Stimulated activated naive B cell treated with anti-CD40 and anti-IgM and Interleukin-4, amounts not matched to agents 10 μg/mL and 1 μg/mL and 100 μg/mL, for 72 hours (primary cell): ENCODE measurements at places on chromosomes 6 and 20.

GRCh38 chr6:83952830-83953229 is 80.7 kb upstream of the MRAP2 start:
- no peak for DNase-seq

DNA sequence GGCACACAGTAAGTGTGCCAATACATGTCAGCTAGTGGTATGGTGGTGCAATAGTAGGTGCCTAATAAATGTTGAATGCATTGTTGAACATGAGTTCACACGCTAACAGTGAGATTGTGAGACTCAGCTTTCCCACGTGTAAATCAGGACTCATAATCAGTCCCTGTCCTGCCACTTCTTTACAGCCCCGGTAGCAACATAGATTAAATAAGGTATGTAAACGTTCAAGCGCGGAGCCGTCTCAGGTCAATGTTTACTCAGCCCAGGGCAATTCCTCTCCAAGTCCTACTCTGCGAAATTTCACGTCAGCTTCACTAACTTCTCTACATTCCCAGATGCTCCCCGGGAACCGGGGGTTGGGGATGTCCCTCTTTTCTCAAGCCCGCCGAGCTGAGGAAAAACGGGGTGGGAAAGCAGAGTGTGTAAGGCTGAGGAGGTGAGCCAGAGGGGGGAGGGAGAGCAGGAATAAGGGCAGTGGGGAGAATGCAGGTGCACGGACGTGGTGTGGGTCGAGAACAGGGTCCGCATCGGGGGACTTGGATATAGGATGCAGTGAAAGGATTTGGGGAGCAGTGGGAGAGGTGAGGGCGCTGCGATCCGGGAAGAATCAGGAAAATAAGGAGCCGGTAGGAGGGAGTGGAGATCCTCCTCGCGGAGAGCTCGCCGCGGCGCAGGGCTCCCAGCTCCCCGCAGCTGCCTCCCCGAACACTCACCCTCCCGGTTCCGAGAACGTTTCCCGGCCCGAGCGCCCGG is 544 bp upstream of the TP53INP2 start:
- DNase-seq, result no peak

DNA sequence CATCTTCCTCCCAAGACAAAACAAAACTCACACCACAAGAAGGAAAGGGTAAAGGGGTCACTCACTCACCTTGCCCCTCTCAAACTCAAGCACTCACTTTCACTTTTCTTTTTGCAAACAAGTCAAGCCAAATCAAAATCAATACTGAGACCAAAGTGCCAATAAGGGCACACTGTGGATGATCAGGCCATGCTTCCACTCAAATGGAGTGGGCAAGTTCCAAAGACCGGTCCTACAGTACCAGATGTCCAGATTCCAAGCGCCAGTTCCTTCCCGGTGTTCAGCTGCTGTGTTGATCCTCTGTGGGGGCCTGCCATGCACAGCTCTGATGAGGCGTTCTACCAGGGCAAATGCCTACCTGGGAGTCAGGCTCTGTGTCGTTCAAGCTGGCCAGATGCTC is 162.6 kb upstream of the GRIK2 start:
- DNase-seq, result no peak

- DNase-seq, result no peak
Observed at GRCh38 chr6:80129485-80129884, 23.0 kb downstream of the BCKDHB start.

GRCh38 chr6:29142309-29142708 is 28.4 kb upstream of the OR2J2 start:
- no peak for DNase-seq

DNA sequence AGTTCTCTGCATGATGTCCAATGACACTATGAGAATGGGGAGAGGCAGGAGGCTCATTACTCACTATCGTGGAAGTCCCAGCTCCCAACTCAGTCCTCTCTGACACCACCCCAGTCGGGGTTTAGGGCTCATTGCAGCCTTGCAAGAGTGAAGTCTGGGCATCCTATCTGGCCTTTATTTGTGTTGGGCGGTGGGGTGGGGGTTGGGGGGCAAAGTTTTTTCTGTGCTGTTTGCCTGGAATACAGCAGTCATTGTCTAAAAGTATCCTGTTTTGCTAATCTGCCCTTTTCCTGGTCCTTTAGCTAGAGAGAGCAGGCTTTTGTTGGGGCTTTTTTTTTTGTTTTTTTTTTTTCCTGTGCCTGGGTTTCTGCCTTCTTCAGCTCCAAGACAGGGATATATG is 174.2 kb downstream of the MYLK4 start:
- no peak for DNase-seq

DNA sequence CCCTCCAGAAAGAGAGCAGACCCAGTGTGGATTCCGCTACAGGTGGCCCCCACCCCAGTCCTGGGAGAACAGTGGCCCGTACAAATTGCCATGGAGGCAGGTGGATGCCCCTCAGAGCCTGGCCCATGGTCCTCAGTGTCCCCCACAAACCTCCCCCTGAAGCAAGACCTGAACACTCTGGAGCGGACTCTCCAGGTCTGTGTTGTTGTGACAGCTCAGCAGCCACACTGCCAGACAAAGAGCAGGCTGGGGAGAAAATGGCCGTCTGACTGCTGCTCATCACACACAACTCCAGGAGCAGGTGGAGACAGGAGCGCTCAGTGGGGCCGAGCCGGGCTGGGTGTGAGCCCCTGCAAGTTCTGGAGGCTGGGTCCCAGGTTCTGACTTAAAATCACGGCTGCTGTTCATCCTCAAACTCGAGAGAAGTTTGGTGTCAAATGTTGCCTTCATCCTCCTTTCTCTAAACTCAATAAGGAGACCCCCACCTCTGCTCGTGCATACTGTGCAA is 241.8 kb downstream of the CDH4 start:
- no peak for DNase-seq

DNA sequence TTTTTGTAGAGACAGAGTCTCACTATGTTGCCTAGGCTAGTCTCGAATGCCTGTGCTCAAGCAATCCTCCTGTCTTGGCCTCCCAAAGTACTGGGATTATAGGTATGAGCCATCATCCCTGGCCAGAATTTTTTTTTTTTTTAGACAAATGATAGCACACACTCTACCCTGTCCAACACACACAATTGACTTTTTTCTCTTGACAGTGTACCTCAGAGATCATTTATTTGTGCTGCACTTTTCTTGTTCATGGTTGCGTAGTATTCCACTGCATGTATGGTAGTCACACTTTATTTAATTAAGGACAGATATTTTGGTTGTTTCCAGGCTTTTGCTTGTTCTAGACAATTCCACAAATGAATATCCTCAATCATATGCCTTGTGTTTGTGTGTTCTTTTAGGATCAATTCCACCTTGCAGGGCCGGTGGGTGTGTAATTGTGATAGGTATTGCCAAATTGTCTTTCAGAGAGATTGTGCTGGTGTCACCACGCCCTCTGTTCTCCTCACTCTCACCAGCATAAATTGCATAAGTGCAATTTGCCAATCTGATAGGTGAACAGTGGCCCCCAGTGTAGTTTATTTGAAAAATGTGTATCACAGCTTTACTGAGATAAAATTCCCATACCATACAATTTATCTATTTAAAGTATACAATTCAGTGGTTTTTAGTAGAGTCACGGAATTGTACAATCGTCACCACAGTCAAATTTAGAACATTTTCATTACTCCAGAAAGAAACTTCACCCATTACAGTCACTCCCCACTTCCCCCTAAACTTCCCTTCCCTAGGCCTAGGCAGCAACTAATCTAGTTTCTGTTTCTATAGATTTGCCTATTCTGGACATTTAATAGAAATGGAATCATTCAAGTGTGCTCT is 20.1 kb downstream of the SRC start:
- DNase-seq, result no peak

DNA sequence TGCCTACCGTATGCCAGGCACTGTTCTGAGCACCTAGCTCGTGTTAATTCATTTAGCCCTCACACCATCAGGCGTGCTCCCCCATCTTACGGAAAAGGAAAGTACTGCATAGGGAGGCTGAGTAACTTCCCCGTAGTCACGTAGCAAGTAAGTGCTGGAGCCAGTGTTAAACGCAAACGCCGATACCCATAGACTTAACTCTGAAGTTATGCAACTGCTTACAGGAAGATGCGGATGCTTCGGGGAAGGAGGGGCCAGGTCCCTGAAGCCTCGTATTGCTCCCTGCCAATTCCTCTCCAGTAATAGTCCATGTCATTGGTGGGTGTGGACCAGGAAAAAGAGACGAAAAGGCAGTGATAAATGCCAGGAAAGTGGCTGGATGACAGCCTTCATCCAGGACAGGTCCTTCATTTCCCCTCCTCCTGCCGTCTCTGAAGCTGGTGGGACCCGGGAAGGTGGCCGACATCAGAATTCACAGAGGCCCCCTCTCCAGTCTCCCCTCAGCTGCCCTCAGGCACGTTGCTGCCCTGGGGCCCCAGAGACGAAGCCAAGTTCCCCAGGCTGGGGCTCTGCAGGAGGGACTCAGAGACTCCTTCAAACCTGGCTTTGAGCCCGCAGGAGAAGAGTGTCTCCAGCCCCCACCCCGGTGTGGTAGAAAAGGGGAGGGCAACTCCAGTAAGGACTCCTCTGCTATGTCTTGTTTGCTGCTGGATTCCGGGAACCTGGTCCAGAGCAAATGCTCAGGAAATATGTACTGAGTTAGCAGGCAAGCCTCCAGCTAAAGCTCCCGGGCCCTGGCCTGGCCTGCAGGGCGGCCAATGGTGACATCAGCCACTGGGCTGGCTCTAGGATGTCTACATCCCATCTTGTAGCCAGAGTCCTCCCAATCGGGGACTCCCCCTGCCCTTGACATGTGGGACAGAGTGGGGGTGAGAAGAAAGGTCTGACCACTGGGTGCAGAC is 37.8 kb downstream of the RAB44 start:
- DNase-seq, result no peak

DNA sequence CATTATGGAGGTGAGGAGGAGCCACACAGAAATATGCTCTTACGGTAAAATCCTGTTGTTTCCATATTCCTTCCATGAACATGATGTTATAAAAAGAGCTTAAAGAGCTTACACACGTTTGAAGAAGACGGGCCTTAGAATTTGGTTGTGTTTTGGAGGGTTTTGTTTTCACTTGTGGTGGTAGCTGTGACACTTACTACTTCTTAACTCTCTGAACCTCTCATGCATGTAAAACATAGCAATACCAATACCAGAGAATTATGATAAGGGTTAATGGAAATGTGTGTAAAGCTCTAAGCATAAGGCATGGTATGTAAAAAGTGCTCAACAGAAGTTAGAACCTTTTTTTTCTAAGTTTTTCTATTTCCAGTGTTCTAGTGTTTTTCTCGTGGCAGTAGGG is 256.1 kb upstream of the KCNQ5 start:
- no peak for DNase-seq

DNA sequence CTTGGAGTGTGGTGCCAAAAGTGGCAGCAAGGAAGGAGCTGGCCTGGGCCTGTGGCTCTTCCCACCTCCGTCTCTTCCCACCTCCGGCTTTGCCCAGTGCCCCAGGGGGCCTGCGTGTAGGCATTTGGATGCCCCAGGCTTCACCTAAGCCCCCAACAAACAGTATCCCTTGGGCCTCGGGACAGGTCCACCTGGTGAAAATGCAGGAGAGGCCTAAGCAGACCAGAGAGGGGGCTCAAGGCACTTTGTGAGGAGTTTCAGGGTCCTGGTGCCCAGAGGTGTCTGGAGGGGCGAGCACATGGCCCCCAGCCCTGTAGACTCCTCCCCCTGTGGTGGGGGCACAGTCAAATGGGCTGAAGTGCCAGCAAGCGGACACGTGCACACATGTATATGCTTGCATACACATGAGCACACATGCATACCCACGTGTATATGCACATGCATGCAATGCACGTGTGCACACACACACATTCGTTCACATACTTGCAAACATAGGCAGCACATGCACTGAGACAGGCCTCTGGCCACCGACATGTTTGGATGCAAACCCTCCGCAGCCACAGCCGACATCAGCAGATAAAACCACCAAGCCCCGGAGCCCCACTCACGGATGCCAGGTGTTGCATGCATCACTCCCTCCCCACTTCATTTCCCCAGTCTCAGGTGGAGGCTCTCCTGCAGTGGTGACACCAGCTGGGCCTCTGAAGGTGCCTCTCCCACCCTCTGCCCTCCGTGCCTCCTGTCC is 124.5 kb downstream of the TAF4 start:
- no peak for DNase-seq

GRCh38 chr6:111788379-111789276 is 84.6 kb downstream of the FYN start:
- DNase-seq, result no peak

- DNase-seq, result no peak
Observed at GRCh38 chr6:131784561-131784960, 23.3 kb upstream of the ENPP1 start.

GRCh38 chr6:7881765-7882500 is 28.7 kb downstream of the TXNDC5 start:
- DNase-seq, result no peak

DNA sequence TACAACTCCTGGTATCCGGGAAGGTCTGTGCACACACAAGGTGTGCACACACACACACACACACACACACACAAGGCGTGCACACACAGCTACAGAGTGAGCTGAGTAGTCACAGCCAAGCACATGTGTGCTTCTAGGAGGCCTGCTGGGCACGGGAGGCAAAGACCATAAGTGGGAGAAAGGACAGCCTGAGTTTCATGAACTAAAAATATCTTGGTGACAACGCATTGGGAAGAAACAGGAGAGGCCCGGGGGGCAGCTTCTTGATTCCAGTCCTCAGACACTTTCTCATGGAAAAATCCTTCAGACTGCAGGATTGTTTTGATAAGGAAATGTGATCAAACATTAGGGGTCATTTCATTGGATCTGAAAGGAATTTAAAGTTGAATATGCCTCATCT is 2.6 kb downstream of the TRAF3IP2 start:
- DNase-seq, result no peak

DNA sequence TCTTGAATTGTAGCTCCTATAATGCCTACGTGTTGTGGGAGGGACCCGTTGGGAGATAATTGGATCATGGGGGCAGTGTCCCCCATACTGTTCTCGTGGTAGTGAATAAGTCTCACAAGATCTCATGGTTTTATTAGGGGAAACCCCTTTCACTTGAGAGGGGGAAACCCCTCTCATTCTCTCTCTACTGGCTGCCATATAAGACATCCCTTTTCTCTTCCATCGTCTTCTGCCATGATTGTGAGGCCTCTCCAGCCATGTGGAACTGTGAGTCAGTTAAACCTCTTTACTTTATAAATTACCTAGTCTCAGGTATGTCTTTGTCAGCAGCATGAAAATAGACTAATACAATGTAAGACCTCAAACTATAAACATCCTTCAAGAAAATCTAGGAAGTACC is 23.1 kb downstream of the PAQR8 start:
- no peak for DNase-seq

- no peak for DNase-seq
Observed at GRCh38 chr6:52522151-52522626, 54.7 kb downstream of the TRAM2 start.

- no peak for DNase-seq
Observed at GRCh38 chr20:53788253-53789022, 194.8 kb upstream of the ZNF217 start.

- DNase-seq, result no peak
Observed at GRCh38 chr6:34485321-34486060, 19.6 kb downstream of the PACSIN1 start.
